Effector CD4-positive, alpha-beta T cell (primary cell): ENCODE measurements at places on chromosomes 12 and 14.

- no peak for DNase-seq
Observed at GRCh38 chr14:51462182-51462581, 189.5 kb upstream of the FRMD6 start.

DNA sequence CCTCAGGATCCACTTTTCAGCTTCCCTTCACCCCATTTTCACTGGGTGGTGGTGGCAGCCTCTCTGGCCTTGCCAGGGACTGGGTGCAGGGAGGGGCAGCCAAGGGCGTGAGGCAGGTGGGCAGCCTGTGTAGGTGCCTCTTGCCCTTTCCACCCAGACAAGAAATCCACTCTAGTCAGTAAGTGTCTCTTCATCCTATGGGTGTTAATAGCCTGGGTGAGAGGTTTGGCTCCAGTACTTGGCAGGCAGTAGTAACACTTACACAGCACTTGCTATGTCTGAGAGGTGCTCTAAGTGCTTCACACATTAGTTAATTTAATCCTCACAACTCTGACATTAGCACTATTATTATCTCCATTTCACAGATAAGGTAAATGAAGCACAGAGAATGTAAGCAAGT lies 171.9 kb downstream of the EMP1 start:
- no peak for DNase-seq

DNA sequence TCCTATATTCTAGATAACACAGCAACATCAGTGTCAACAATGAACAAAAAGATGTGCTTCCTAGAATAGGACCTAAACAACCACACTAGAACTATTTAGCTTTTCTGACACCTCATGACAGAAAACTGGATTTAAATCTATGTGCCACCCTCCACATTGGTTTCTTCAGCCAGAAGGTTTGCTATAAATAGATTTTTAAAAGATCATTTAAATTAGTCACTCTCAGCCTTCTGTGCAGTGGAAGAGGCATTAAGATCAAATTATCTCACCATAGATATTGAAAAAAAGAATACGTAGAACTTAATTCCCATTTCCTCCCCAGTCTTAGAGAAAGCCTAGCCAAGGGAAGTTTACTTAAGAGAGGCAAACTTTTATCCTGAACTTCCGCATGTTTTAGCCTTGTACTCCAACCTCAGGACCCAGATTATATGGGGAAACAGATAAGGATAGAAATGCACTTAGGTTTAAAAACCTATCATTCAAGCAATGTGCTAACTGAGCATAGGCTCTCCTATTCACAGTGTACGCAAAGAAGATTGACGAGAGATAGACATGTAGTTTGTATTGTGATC lies 59.6 kb downstream of the NELL2 start:
- DNase-seq = no peak

GRCh38 chr14:51269634-51270033 lies 29.6 kb downstream of the TMX1 start:
- DNase-seq = no peak

GRCh38 chr12:19959353-19959752 lies 409.0 kb upstream of the PDE3A start:
- DNase-seq = no peak
